Anterior cingulate cortex (tissue), 58 donors: ENCODE measurements at places on chromosomes 12 and 14.

GRCh38 chr14:106228541-106229158 is 702.3 kb downstream of the TMEM121 start:
- no peak for DNase-seq

DNA sequence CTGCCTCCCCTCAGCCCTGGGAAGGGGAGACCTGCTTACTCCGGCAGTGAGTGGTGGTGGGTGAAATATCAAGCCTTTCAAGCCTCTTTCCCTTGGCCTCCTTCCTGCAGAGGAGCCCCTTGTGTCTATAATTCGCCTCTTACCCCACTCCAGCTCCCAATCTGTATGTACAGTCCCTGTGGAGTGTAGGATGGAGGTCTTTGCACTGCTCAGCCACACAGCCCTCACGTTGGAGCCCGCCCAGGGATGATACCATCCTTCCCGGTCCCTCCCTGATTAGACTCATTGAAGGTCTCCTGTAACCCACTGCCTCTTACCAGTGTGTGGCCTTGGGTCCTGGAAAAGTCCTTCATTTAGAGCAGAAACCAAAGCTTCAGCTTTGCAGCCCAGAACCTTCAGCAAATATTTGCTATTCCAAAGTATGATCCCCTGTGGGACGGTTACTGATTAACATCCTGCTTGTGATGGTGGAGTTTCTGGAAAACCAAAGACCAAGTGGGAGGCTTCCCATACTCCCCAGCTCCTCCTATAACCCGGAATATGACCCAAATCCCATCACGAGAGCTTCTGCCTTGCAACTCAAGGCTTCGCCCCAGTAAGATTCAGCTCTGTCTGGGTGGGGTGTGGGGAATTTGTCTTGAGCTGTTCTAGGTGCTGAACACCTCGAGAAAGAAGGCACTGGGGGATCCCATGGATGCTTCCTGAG is at the start of gene SERPINA10:
Gene SERPINA10, minus strand, starts transcription at position 397 of the 706 bp plus-strand sequence. CDS start 2,675 bp downstream, outside the sequence.
- DNase-seq, result no peak

DNA sequence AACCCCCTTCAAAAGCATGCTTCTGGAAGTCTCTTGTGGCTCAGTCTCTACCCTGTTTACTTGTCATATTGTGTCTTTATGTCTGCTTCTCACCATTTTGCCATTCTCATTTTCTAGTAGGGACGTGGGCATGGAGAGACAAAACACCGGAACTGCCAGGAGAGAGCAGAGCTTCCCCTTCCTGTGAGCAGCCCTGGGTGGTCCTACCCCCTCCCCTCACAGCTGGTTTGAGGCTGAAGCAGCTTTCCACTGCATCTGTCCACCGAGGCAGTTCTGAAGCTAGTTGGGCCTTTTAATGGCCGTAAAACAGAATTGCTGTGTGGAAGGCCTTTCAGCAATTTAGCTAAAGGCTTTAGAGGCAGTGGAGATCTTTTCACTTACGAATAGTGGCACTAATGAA is 77.0 kb downstream of the PELI2 start:
- DNase-seq, result no peak

DNA sequence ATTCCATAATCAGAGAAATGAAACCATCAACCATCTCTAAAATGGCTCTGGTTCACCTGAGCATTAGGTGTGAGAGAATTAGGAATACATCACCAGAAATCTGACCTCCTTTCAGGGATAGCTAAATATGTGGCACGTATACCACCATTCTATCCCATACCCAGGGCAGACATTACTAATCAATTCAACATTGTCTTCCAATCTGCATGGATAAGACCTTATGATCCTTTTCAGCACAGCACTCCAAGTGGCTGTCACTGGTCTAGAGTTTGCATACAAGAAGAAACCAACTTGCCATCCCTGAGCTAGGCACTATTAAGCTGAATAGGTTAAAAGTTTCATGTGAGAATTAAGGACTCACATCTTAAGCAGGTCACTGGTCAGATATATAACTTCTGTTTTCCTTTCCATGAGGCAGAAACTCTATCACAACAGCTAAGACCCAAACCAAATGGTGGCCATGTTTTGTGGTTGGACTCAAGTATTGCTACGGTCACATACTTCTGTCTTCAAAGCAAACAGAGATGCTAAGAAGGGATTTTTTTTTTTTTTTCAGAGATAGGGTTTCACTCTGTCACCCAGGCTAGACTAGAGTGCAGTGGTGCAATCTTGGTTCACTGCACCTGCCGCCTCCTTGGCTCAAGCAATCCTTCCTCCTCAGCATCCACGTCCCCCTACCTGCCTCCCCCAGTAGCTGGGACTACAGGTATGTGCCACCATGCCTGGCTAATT is 249.0 kb downstream of the DPF3 start:
- no peak for DNase-seq

GRCh38 chr12:68040450-68041075 is 51.3 kb downstream of the IFNG-AS1 start:
- peak; percentile 51 for DNase-seq

DNA sequence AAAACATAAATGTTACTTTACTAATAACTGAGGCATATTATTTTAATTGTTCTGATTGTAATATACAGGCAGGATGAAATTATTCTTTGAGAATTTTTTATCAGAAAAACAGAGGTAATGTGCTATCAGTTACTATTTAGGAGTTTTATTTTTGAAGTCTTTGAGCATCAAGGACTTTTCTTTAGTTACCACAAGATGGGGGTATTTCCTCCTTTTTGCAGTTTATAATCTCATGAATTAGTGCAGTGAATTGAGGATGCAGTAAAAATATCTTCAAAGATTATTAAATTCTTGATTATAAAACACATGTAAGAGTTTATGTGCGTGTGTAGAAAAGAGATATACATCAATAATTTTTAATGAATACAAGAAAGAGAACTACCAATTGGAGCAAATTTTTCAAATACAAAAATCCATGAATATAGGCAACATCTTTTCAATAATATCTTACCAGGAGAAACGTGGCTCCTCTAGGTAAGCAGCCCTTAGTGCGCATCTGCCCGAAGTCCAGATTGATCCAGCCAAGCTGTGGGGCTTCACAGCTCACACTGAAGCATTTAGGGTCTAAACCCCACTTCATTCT is 71.6 kb downstream of the ERGIC2 start:
- DNase-seq, result no peak

DNA sequence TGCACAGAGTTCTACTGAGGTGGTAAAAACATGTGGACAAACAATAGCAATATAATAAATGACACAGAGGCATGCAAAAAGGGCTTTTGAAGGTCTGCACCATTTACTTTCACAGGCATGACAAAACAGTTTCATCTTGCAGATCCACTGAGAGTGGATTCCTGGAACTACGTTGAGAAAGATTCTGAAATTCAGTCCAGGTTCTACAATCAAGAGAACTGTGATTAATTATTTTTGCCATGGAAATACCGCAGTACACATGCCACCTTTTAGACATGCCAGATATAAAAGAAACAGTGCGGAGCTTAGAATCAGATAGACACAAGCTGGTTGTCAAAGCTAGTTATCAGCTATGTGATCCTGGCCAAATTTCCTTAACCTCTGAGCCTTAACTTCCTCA is 4.8 kb downstream of the CSRP2 start:
- DNase-seq, result no peak

GRCh38 chr12:46152456-46152855 is 116.4 kb downstream of the SLC38A1 start:
- no peak for DNase-seq

- no peak for DNase-seq
Observed at GRCh38 chr12:80708259-80708974, 983 bp downstream of the MYF6 start.

DNA sequence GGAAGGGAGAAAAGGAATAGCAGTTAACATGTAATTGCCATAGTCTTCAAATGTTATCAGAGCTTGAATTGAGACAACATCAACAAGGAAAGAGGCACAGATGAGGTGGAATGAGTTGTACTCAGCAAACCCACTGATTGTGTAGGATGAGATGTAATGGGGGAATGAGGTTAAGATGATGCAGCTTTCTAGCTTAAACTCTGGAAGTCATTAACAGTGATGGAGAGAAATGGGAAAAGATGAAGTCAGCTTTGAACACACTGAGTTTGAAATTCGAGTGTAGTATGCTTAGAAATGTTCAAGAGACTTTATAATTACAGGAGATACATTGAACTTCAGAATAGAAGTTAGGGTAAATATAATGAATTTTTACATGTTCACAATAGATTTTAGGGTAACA is 106.9 kb downstream of the PRKD1 start:
- DNase-seq, result no peak

- DNase-seq, result no peak
Observed at GRCh38 chr14:44736326-44736725, 225.4 kb downstream of the KLHL28 start.

DNA sequence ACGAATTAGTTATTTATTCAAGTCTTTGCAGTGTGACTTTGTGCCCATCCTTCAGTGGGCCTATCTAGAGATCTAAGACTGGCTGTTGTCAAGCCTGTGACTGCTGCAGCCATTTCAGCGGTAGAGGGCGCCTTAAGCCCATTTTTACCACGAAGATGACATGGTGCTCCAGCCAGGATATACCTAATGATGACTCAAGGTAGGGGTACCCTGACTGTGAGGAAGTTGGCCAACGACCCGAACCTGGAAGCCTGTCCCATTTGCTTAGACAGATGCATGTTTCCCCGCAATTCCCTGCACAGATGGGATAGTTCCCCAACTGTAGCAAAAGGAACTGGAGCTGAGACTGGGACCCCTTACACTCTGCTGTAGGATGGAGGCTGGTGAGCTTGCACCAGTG is 41.3 kb downstream of the RAB3IP start:
- DNase-seq, result no peak

DNA sequence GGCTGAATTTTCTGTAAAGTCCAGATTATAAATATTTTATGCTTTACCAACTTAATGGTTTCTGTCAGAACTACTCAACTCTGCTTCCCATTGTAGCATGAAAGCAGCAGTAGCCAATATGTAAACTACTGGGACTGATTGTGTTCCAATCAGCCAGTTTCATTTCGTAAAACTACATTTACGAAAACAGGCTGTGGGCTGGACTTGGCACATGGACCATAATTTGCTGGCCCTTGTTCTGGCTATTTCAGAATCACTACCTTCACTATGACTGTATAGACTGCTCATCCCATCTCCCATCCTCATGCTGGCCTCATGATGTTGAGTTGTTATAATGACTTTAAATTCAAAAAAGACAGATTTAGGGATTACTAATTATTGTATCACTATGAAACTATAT is 38.7 kb downstream of the FAR2 start:
- DNase-seq, result no peak

DNA sequence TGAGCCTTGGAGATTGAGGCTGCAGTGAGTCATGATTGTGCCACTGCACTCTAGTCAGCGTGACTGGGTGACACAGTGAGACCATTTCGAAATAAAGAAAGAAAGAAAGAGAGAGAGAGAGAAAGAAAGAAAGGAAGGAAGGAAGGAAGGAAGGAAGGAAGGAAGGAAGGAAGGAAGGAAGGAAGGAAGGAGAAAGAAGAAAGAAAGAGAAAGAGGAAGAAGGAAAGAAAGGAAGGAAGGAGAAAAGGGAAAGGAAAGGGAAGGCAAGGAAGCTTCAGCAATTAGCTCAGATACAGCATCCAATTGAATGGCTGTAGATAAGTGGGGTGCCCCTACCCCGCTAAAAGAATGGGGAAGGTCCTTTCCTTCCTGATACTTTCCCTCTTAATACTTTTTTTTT is 9.5 kb upstream of the NAA30 start:
- no peak for DNase-seq

DNA sequence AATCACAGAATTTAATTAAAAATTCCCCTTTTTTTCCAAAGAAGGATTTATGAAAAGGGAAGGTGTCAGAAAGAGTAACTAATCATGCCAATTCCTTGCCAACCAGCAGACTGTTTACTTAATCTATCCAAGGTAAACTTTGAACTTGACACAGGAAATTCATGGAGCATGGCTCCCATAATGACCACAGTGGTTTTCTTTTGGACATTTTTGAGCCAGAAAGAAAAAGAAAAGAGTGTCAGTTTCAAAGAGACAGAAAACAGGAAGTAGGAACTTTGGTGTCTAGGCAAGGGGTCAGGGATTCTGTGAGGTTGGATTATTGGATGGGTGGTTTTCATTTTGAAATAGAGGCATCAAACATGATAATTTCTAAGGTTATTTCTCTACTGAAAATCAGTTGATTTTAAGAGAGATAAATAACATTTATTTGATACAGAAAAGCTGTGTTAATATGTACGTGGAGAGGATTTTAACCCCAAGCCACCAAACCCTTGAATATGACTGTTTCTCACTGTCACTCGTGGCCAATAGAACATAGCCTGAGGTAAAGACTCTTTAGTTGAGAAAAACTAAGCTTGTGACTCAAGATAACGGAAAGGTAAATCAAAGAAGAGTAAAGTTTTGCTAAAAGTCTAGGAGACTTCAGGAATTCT is 196.1 kb downstream of the TTC6 start:
- DNase-seq, result no peak
